ENCODE measurements at places on chromosomes 6 and 20. TPM values are rescaled to one million over a fixed set of nuclear protein-coding genes. Genes with fewer than 3 reads are reported as not detected.

The RAMACL gene
- total RNA-seq, result 0.17 TPM

The TGM3 gene
- total RNA-seq, result not detected

The CCR6 gene
- not detected for total RNA-seq

The QKI gene
- 89.8 TPM for total RNA-seq

The LIME1 gene
- 2.4 TPM for total RNA-seq

The IL17A gene
- not detected for total RNA-seq

The ATAT1 gene
- 6.1 TPM for total RNA-seq

The IRF4 gene
- not detected for total RNA-seq

The SCUBE3 gene
- not detected for total RNA-seq

The SIRPB1 gene
- total RNA-seq, result 1.1 TPM

The CCN5 gene
- not detected for total RNA-seq

The EMILIN3 gene
- 0.04 TPM for total RNA-seq

The EPPIN gene
- not detected for total RNA-seq

The CASP8AP2 gene
- total RNA-seq, result 17.8 TPM

The MAK gene
- not detected for total RNA-seq

The C6orf163 gene
- 0.92 TPM for total RNA-seq

The MTFR2 gene
- total RNA-seq, result 8.1 TPM

The IMPG1 gene
- not detected for total RNA-seq

The DACT2 gene
- total RNA-seq, result 0.48 TPM

The ASIP gene
- total RNA-seq, result not detected

The PPP1R16B gene
- not detected for total RNA-seq

The LIN28B gene
- not detected for total RNA-seq

The MYLK4 gene
- 0.24 TPM for total RNA-seq

The OR12D3 gene
- total RNA-seq, result not detected

The SNAI1 gene
- total RNA-seq, result 0.04 TPM

The TAAR8 gene
- total RNA-seq, result not detected

The MYCT1 gene
- total RNA-seq, result not detected

The CITED2 gene
- 9.8 TPM for total RNA-seq

The OPN5 gene
- not detected for total RNA-seq

The EDN3 gene
- total RNA-seq, result not detected

The SEL1L2 gene
- not detected for total RNA-seq

The LTB gene
- total RNA-seq, result 0.92 TPM

The LY6G5C gene
- total RNA-seq, result 1.1 TPM

The PRDM13 gene
- total RNA-seq, result not detected

The SLC22A16 gene
- not detected for total RNA-seq

The CGA gene
- not detected for total RNA-seq

The RING1 gene
- total RNA-seq, result 37.1 TPM

The SLC35D3 gene
- not detected for total RNA-seq

The FHL5 gene
- not detected for total RNA-seq

The KCNQ5 gene
- 6.4 TPM for total RNA-seq

The CEP85L gene
- total RNA-seq, result 5.3 TPM

The ACTR5 gene
- total RNA-seq, result 8.5 TPM

The FOXF2 gene
- 0.11 TPM for total RNA-seq

The PAX1 gene
- not detected for total RNA-seq

The LY6G6F gene
- not detected for total RNA-seq

The TCF21 gene
- total RNA-seq, result not detected

The F13A1 gene
- not detected for total RNA-seq

The SYS1 gene
- total RNA-seq, result 18.0 TPM

The COL21A1 gene
- total RNA-seq, result 0.11 TPM

The RARS2 gene
- 27.6 TPM for total RNA-seq

The LCA5 gene
- total RNA-seq, result 1.9 TPM

The MARCKS gene
- 52.6 TPM for total RNA-seq

The TRERF1 gene
- total RNA-seq, result 10.9 TPM

The CALHM6 gene
- 3.2 TPM for total RNA-seq

The HS3ST5 gene
- total RNA-seq, result not detected
